ENCODE measurements at places on chromosomes 2 and 18.

DNA sequence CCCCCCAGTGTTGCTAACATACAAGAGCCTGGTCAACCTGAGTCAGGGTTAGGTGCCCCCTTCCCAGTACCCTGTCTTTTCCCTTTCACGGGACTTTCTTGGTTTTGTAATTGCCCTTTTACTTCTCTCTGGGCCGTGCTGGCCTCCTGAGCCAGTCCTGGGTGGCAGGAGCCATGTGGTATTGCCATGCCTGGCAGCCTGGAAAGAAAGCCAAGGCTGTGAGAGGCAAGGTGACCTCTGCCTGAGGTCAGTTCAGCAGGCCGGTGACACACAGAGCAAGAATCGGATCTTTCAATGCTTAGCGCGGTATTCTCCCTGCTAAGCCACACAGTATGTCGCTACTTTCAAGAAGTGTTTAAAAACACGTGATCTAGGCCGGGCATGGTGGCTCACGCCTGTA is 52.3 kb downstream of the C18orf63 start:
- DNase-seq, result no peak

DNA sequence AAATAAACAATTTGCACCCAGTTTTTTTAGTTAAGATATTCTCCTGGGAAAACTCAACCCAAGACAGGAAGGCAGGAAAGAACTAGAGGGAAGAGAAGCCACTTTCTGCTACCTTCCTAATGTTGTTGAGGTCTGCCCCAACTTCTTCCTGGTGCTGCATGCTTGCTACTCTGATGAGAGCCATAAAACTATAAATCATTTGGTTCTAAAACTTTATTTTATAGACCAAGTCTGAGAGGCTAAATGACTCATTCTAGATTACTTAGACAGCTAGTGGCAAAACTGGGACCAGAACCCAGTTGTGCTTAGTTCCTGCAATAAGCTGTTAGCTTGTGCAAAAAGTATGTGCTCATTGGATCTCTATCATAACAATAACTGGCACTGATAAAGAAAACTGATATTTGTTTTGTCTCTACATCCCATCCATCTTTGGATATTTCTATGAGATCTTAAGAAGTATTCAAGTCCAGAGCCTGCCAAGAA is 344.9 kb upstream of the SLC14A2 start:
- DNase-seq, result no peak

GRCh38 chr18:44793194-44793593 is 112.5 kb downstream of the SETBP1 start:
- DNase-seq, result no peak

DNA sequence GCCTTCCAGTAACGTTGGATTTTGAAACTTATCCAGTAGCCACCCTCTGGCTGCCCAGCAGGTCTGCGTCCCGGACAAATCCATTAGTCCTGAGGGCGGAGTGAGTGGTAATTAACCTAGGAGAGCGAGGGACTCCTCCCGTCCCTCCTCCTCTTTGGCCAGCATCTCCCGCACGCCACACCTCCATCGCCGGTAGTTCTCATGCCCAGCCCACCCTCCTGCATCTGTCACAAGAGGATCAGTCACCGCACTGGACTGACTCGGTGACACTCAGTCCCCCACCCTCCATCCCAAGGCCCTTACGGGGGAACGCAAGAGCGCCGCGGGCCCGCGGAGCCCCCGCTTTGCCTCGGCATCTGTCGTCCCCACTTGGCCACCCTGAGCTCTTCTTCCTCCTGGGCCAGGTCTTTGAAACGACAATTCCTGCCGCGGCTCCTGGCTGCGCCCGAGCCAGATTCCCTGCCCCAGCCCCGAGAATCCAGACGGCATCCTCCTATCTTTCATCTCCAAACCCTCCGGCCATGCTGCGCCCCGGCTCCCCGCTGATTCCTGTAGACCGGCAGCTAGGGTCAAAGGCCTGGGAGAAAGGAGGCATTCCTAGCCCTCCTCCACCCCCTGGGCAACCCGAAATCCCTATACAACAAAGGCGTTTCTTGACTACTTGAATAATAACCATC is 77.5 kb downstream of the EIF2AK3 start:
- DNase-seq, result peak; percentile 25

GRCh38 chr2:8320311-8321066 is 361.4 kb upstream of the ID2 start:
- peak; percentile 36 for DNase-seq

GRCh38 chr18:44851856-44852621 is 171.4 kb downstream of the SETBP1 start:
- no peak for DNase-seq

DNA sequence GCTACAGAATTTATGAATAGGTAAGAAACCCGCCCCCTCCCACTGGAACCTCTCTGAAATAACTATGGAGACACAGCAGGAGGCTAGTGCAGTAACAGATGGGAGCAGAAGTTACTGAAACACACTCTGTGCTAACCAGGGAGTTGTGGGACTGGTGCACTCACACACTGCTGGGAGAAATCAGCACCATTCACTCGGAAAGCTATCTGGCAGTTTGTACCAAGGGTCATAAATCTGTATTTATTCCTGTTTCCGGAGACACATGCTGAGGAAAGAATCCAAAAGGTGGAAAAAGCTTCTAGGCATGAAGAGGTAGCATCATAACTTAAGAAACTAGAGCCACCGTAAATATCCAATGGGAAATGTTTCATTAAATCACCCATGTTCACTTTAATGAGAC is 39.9 kb downstream of the TGFA start:
- DNase-seq, result no peak

DNA sequence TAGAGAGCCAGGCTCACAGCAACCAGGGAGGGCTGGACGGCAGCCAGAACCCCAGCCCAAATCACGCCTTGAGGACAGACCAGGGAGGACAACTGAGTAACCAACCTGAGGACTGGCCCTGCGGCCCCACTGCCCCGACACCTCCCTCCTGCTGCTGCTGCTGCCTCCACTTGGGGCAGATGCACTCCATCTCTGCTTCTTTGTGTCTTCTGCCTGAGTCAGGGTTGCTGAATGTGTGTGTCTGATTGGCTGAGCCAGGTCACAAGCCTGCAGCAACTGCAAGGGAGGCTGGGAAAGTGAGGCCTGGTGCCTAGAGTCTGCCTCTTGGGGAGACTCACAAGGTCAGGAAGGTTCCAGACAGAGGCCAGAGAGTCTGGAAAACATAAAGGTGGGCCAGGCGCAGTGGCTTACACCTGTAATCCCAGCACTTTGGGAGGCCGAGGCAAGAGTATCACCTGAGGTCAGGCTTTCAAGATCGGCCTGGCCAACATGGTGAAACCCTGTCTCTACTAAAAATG is 83.4 kb downstream of the ZFP36L2 start:
- DNase-seq, result no peak

DNA sequence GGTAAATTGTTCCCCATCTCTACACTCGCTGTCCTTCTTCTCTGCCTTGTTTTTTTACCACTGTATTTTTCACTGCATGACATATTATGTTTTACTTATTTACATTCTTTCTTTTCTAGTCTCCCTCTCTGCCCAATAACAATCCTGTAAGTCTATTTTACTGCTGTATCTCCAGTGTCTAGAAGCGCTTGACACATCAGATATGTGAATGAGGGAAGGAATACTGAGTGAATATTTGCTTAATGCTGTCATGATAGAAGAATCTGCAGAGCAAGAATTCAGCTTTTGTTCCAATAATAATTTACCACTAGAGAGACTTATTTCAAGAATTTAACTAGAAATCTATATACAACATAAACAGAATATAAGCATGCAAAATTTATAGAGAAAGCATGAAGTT is 99.5 kb downstream of the GALNT13 start:
- DNase-seq, result peak; percentile 39

DNA sequence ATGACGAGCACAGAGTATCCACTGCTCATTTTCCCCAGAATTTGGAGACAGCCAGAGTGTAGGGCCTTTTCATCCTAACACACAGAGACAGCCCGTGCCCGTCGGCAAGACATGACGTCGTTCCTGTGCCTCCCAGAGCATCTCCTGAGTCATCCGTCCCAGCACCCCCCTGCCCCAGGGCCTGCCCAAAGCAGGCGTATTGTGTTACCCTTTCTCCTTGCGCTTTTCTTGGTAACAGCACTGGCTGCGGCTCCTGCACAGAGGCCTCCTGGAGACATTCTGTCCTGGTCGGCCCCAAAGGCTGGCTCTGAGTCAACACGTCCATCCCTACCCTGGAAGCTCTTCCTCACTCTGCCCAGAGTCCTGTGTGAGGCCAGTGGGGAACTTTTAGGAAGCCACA is 217.1 kb downstream of the KLHL29 start:
- peak; percentile 84 for DNase-seq

- DNase-seq, result no peak
These were observed 349.7 kb upstream of the GALNT5 start for GRCh38 chr2:156907806-156908205.

- DNase-seq, result no peak
These were observed 64.6 kb upstream of the MYO3B start for GRCh38 chr2:170113168-170113894.

DNA sequence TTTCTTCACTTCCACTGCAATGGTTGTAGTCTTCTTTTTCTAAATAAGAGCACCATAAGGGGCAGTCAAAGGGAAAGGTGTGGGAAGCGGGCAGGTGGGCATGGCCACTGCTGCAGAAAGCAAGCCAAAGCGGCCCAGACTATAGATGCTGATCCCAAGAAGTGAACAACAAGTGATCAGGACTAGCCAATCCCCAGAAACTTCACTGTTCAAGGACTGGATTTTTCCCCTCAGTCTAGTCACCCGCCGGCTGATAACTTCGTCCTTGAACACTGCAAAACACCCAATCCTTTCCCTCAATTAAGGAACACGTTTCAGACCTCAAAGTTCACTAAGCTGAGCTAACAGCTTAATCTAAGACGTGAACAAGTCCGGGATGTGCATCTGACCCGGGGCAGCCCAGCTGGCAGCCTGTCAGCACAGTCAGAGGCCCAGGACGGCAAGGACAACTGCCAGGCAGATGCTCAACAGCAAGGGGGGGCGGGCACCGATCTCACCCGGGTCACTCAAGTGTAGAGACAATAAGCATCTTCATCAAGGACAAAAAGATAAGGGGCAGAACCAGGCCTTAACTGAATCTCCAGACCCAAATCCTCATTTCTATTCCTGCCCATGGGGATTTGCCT is 59.8 kb downstream of the HDLBP start:
- no peak for DNase-seq

GRCh38 chr2:167783261-167784083 is 463.9 kb downstream of the STK39 start:
- DNase-seq, result peak; percentile 94

DNA sequence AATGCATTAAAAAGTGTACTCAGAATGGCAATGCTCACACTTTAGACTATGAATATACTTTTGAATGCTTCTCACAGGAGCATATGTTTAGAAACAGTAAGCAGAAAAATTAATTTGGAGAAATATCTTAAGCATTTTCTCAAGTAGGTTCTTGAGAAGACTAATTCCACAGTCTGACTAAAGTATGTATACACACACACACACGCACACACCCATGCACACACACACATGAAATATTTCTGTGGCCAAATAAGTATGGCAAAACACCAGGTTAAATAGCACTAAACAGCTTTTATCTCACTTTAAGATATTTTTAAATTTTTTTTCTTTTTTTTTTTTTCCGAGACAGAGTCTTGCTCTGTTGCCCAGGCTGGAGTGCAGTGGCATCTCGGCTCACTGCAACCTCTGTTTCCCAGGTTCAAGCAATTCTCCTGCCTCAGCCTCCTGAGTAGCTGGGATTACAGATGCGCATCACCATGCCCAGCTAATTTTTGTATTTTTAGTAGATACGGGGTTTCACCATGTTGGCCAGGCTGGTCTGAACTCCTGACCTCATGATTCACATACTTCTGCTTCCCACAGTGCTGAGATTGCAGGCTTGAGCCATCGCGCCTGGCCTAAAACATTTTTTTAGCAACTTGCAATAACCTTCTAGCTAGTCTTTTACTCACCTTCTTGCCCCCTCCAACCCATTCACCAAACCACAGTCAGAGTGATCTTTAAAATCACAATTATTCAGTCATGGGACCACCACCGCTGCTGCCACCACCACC is 67.5 kb upstream of the SCG2 start:
- peak; percentile 74 for DNase-seq

GRCh38 chr2:68379184-68379708 is 14.2 kb downstream of the PLEK start:
- no peak for DNase-seq

GRCh38 chr2:23541503-23542229 is 156.7 kb downstream of the KLHL29 start:
- DNase-seq, result peak; percentile 45

GRCh38 chr2:46852598-46852997 is 63.0 kb downstream of the MCFD2 start:
- DNase-seq, result no peak

- DNase-seq, result no peak
These were observed 1420.0 kb upstream of the CDH2 start for GRCh38 chr18:29596959-29597358.

GRCh38 chr2:159177957-159178356 is 108.5 kb downstream of the WDSUB1 start:
- no peak for DNase-seq

DNA sequence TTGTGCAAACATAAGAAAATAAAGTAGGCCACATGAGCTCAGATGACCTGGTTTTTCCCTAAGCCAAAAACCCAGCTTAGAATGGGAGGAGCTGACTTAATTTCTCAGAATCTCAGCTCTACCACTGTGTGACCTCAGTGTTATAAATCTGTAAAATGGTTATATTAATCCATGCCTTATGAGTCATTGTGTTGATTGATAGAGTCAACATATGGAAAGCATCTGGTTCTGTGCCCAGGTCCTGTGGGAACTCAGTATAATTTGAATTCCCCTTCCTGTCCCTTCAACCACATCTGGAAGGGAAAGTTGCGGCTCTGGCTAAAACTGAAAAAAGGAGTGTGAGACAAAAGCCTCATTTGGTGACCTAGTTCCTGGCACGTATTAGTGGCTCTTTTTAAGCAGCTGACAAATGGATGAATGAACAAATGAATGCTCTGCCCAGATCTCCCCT is 25.7 kb downstream of the TMEM177 start:
- DNase-seq, result peak; percentile 50

DNA sequence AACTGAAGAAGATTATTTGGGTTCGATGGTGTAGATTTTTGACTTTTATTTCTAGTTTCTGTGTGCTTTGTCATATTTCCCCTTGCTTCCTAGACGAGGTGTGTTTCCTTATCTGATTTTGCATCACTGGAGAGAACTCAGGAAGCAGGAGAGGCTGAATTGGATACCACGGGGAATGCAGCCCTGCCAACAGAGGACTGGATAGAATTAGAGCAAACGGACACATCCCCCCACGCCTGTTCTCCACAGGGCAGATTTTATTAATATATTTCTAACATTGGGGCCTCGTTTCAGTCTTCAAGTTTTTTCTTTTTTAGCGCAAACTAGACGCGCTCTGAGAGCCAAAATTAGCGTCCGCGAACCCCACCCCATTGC is 678 bp upstream of the VAPA start:
- DNase-seq, result no peak

Measured in astrocyte of the hippocampus (primary cell).